ENCODE measurements at places on chromosomes 5 and 9.

- no peak for DNase-seq
Measured at GRCh38 chr5:3373391-3373790, 222.2 kb upstream of the IRX1 start.

DNA sequence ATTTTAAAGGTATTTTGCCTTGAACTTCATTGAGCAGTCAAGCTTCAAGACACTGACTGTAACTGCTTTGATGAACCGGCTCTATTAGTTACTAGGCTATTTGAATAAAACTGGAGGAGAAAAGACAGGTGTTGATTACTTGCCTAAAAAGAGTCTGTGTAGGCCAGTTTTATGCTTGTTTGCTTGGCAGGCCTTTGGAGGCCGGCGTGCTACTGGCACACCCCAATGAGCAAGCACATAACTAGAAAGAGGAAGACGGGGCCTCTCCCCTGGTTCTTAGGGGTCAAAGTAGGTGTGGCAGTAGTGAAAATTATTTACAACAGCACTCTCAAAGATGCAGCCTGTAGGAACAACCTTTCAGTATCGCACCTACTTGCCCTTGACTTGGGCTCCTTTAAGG lies 2.1 kb upstream of the ZFR start:
- no peak for DNase-seq

DNA sequence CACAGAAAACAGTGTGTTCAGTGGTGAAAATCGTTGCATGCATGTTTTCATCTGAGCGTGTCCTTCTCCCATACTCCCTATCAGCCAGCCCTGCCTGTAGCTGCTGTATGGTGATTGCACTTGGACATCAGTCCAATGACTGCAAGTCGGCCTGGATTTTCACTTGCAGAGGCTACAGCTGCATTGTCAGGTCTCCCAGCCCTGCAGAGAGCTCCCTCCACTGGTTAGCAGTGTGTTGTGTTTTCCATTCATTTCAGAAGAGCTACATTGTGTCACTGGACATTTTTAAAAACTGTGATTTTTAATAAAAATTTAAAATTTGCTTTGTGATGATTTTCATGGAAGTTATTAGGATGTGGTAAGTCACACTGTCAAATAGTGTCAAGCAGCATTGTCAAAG lies 96.6 kb downstream of the SYK start:
- no peak for DNase-seq

GRCh38 chr5:164059471-164059870 lies 554.1 kb downstream of the MAT2B start:
- DNase-seq: no peak

DNA sequence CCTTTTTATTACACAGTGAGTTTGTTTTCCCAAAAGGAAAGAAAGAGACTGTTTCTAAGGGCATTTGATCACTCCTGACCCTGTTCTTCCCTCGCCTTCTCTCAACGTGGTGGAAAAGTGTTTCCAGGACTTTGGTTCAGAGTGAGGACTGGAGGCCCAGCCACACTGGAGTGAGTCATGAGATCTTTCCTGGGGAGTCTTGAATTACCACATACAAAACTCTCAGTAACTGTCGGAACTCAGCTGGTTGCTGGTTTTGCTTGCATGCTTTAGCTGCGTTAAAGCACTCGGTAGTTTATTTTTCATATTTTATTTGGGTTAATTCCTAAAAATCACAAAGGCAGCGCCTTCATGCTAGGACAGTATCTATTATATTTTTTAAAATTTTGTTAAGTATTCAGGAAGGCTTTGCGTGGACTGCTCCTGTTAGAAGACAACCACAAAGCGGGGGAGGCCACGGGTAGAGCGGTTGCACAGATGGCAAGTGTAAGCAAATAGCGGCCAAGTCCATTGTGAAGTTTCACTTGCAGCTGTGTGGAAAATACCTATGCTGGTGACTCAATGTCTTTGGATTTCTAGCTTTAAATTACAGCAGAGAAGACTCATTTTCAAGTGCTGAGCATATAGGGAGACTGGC lies 77.7 kb downstream of the ARSB start:
- DNase-seq: no peak
